Activated CD4-positive, alpha-beta T cell treated with anti-CD3 and anti-CD28 coated beads for 1 hour (primary cell): ENCODE measurements at places on chromosomes 2 and 18.

GRCh38 chr2:138063181-138063580, 98.9 kb downstream of the HNMT start:
- no peak for DNase-seq

- no peak for DNase-seq
Observed at GRCh38 chr18:23966909-23967308, 47.6 kb upstream of the TTC39C start.

DNA sequence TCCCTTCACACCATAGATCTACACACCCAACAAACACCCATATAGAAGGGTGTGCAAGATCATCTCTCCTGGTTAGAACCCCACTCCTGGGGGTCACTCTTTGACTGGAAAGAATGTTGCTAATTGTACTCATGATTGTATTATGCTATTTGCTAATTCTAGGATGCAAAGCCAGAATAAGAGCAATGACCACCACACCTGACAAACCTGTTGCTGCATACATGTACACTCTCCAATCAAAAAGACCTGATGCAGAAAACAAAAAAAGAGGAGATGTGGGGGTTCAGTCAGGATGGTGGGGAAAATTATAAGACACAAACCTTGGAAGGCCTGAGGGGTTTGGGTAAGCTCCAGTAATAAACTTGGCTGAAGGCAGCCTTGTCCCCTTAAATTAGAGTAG, 36.9 kb upstream of the PDK1 start:
- DNase-seq, result no peak

- DNase-seq, result no peak
Observed at GRCh38 chr2:83565181-83565580, 893.9 kb downstream of the SUCLG1 start.

- no peak for DNase-seq
Observed at GRCh38 chr2:10993001-10993481, 81.3 kb downstream of the KCNF1 start.

- DNase-seq, result no peak
Observed at GRCh38 chr2:85143463-85144082, 10.4 kb downstream of the TCF7L1 start.

- DNase-seq, result no peak
Observed at GRCh38 chr2:106882673-106883072, 3.3 kb downstream of the ST6GAL2 start.

GRCh38 chr2:156327835-156328695, 4.5 kb downstream of the NR4A2 start:
- DNase-seq, result no peak

DNA sequence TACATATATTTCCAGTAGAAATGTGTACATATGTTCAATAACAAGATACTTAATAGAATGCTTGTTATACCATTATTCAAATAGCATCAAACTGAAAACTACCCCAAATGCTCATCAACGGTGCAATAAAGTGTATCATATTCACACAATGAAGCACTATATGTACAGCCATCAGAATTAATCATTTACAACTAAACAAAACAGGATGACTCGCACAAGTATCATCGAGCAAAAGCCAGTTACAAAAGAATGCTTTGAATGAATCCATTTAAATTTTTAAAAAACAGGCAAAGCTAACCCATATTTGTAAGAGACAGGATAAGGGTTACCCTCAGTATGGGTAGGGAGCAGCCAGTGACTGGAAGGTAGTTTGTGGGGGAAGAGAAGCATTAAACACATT, 132.8 kb upstream of the PDE1A start:
- no peak for DNase-seq

DNA sequence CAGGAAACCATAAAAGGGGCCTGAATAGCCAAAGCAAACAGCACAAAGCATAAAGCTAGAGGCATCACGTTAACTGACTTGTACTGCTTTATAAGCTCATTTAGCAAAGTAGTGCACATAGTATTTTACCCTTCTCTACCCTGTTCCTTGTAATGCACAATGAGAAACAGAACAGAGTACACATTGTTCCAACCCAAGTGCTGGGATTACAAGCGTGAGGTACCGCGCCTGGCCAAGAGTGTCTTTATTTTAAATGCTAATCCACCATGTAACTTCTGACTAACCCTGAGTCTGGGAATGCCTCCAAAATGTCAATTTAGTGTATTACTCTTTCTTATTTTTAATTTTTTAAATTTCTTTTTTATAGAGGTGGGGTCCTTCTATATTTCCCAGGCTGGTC, 46.4 kb upstream of the STON1 start:
- no peak for DNase-seq

DNA sequence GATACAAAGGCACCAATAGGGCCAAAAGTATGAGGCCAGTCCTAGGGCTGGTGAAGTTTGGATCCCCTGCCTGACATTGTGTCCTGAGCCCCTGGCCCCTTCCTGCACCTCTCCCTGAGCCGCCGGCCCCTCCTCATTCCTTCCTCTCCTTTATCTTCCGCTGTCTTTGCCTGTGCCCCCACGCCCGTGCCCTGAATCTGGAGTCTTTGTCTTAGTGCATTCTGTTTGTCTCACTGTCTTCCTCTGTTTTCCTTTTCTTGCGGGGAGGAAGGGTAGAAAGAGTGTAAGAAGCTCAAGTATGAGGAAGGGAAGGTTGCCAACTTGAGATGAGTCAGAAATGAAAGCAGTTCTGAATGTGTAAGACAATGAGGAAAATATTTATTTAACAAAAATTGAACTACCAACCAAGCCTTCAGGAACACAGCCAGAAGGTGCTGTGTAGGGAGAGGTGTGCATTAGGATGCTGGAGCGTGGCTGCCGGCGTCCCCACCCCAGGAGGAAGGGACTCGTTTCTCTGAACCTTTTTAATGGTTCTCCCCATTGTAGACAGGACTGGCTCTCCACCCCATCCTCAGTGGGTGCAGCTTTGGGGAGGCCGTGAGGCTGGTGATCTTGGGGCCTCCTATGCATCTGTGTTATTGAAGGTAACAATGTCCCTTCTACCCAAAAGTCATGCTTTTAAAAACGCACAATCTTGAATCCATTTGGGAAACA, 133.1 kb downstream of the NEDD4L start:
- no peak for DNase-seq

DNA sequence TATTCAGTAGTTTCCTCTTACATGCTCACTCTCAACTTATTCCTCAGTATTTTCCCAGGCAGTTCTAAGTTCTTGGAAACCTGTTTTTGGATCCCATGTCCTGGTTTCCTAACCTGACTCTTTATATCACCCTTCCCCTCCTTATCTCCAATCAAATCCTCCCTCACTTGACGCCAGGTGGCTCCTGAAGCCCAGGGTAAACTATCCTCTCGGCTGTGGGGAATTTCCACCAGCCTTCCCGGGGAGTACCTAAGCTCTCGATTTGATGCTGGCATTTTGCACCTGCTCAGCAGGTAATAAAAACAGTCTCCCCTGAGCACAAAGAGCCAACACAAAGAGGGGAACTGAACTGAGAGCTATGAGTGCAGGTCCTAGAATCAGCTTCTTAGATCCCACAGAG, 538.0 kb downstream of the SLC4A3 start:
- DNase-seq, result no peak

GRCh38 chr2:73008766-73009135, 62.8 kb downstream of the SFXN5 start:
- no peak for DNase-seq

DNA sequence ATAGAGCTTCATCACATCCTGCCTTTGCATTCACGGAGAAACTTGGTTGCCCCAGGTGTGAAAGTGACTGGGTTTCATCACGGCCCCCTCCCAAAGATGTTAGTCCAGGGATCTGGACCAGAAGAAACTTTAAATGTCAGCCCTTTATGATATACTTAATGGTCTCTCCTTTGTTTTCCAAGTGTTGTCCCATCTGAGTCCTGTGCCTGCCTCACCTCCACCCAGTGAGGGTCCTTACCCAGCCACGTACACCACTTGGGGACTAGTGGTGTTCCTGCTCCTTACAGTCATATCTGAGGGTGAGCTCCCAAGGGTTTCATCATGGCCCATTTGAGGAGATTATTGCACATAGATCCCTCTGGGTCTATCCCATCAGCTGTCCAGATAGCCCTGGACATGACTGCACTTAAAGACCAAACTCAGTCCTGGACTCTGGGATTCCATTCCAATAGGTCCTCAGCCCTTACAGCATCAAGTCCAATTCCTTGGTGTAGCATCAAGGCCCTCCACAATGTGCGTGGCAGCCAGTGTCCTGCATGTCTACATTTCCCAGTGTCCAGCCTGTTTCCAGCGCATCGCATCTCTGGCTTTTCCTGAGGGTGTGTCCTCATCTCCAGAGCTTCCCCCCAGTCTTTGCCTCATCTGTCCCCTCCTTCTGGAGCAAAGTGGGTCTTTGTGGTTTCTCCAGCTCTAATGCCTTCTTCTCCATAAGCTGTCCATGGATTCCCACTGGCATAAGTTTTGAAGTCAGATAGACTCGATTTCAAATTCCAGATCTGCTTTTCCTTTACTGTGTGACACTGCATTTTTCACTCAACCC, 351.6 kb downstream of the MYCN start:
- DNase-seq, result no peak

- no peak for DNase-seq
Observed at GRCh38 chr2:131394147-131394931, 30.4 kb upstream of the RAB6D start.

DNA sequence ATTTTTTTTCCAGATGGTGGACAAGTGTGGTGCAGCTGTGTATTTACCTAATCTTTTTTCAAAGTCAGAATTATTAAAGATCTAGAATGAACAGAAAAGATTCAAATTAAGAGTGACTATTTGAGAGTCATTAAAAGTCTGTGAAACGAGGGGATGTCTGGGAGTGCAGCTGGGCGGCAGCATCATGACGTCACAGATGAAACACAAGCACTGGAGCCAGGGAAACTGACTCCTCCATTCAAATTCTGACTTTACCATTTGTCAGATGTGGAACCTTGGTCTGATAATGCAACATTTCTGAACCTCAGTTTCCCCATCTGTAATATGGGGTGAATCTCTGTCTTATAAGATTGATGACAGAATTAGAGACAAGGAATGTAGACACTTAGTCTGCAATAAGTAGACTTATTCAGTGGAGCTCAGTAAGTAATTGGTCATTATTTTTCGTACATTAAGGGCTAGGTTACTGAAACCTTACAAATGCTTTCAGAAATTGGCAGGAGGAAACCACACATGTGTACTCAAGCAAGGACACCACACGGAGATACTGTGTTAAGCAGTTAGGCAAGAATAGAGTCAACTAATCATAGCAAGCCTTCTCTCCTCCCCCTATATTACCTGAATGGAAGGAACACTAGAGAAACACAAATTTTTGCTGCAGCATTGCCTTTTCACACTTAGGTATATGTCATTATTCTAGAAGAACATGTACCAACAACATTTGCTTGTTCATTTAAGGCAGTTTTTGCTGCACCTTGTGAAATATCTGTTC, 27.8 kb upstream of the CXXC1 start:
- no peak for DNase-seq

DNA sequence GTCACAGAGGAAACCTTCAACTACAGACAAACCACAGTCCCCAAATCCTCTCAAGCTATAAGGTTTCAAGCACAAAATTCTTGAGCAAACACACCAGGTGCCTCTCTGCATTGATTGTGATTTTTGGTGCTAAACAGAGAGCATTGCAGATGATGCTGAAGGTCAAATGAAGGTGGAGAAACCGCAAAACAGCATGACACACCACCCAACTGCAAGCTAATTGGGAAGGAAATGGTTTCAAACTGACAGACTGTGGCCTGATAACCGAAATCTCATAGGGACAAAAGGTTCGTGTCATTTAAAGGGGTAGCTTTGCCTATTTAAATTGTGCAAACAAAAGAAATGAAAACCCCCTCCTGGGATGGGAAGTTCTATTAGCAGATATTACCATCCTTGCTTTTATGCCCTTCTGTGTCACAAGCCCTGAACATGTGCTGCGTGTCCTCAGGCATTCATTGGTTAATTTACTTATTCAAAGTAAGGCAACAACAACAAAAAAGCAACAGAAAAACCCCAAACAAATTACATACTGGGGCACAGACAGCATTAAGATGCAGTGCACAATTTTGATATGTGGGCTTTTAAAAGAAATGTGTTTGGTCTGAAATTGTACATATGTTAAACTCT, 154.9 kb downstream of the AQP4 start:
- no peak for DNase-seq

DNA sequence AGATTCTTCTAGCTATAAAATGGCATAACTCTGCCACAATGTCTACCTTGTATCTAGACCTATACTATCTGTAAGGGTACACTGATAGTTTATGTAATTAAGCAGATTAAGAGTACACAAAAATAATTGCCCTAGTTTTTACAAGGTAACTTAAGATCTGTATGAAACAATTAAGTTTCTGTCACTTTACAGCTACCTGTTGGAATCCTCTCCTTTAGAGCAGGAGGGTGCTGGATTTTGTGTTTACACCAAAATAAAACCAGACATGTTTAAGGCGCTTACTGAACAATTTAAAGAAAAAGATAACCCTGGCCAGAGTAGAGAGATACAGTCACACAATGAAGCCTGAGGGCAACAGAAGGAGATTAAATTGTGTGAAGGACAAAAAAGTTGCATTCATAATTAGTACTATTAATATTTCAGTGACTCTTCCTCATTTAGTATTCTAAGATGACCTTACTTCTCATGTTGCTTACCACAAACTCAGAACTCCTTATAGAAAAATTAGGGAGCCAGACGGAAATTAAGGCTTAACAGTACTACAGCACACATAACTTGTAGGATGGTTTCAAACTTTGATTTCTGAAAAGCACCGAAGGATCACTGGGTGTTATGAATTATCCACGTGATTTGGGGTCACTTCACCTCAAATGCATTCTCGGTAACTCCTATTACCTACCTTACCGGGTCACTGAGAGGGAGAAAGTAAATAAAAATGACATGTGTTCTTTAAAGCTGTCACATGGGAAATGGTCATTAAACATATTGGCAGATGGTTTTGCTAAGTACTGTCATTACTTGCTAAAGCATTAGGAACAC, 1.0 kb downstream of the DARS1 start:
- DNase-seq, result no peak

DNA sequence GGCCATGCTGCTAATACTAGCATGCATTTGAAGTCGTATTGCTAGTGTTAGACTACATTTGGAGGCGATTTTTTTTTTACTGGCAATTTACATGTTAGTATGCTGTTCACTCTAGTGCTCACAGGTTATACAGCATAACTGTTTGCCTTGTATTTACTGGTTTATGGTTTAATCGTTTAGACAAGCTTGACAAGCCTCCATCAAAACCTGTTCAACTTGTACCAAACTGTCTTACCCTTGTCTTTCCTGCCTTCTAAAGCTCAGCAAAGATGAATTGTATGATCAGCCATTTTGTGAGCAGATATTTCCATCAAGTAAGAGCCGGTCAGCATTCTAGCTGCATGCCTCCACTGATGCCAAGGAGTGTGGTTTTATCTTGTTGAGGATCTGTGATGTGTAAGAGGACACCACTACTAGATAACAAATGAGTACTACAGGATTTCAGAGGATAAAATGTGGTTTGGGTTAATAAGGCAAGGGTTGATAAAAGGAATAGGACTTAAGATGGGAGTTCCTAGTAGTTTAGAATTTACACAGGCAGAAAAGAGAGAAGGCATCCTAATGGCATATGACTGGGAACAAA, 68.4 kb upstream of the ITM2C start:
- DNase-seq, result no peak

- no peak for DNase-seq
Observed at GRCh38 chr2:143764706-143765105, 635.5 kb downstream of the ARHGAP15 start.
